ENCODE measurements at places on chromosomes 11 and 22.
A peak's percentile ranks its signal among the peaks of the same experiment; 100 is the strongest.

DNA sequence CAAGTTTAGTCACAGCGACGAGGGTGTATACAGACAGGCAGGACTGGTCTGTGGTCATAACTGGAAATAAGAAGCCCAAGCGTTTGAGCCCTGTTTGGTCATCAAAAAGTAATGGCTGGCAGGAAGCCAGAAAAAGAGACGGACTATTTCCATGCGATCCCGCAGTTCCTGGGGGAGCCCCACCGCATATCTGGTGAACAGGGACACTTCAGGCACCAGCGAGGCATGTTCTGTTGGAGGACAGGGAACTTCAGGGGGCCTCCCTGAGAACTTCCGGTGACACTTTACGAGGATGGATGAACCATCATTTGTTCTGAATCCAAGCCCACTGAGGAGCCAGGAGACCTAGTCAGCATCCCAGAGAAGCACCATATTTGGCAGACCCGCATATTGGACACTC is 29.7 kb upstream of the TRIM29 start:
- DNase-seq = no peak

GRCh38 chr22:32764330-32765131 is 37.0 kb upstream of the TIMP3 start:
- DNase-seq = no peak

DNA sequence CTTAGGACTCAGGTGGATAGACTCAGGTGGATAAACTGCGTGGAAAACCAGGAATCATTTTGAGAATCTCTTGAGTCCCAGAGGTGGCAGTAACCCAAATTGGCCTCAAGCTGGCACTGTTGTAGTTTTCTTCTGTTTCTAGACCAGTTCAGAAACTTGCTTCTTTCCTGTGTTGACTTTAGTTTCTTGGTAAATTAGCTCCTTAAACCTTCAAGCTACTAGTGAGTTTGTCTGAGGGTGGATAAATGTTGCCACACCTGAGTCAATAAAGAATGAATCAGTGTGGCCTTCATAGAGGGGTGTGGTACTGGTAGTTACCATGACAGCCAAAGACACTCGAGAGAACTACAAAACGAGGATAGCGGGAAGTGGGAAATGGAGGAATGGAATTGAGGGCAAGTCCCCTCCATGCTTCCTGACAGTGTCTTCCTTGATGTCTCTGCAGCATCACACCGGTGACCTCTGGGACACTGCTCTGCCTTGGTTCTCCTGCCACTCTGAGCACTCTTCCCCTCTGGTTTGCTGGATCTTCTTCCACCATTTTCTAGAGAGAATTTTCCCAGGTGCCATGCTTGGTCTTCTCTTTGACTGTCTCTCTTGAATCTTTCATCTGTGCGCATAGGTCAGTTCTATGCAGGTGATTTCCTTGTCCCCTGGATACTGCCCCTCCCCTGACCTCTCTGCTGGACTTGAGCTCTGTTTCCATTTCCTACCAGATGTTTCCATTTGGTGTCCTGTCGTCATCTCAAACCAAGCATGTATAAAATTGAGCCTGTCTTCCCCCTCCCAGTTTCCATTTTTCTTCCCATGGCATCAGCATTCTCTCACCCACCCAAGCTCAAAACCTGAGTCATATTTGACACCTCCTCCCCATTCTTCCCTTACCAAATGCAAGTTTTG is 7.2 kb downstream of the POLD4 start:
- DNase-seq = peak; percentile 77

DNA sequence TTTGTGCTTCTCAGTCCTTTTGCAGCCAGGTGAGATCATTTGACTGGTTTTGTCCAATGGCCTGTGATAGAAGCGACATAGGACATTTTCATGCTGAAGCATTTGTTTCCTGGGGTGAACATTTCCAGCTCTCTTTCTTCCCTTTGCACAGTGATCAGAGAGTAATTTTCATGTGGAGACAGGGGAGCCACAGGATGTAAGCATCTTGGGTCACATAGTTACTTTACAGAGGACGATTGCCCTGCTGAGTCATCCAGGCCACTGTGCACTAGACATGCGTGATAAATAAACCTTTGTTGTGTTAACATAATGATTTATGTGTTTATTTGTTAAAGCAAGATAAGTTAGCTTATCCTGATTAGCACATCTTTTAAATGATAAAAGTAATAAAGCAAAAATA is 263.5 kb upstream of the CCDC179 start:
- DNase-seq = no peak

GRCh38 chr11:14327116-14327515 is 31.9 kb downstream of the RRAS2 start:
- no peak for DNase-seq

- DNase-seq = no peak
Observed at GRCh38 chr11:65915821-65916251, 3.0 kb downstream of the C11orf68 start.

GRCh38 chr22:43867839-43868635 is 5.7 kb upstream of the SULT4A1 start:
- no peak for DNase-seq

- no peak for DNase-seq
Observed at GRCh38 chr11:11450744-11451362, 97.8 kb upstream of the CSNK2A3 start.

GRCh38 chr22:24436553-24436952 is 9.2 kb downstream of the ADORA2A start:
- DNase-seq = no peak

DNA sequence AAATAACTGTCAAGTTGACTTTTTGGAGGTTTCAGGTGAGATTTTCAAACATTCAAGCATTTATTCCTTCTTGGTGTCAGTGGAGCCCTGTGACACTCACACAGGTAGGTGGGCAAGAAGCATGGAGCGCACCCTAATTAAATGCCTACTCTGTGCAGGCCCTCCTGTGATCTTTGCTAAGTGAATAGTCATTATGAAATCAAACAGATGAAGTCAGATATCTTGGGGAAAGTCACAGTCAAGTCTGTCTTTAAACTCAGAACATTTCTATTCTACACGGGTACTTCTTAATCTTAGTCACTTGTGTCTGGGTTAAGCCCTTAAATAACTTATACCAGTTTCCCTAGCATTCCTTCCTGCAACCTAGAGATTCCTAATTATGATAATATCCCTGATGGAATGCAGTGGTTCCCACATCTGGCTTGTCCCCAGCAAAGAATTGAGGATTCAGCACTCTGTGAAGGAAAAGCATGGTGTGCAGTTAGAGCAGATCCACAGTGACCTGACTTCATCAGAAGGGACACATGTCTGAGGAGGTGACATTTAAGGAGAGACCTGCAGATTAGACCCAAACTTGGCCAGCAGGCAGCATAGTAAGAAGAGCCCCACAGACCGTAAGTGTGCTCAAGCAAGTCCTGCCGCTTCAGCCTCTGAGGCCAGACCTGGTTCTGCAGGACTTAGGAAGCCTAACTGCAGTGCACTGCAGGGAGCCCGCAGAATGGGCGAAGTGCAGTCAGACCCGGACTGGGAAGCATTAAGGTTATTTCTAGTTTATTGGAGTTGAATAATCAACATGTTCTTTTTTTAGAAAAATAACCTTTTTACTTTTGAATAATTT is 85.3 kb upstream of the GAL start:
- DNase-seq = no peak

- no peak for DNase-seq
Observed at GRCh38 chr22:42716649-42717127, 4.0 kb downstream of the A4GALT start.

GRCh38 chr11:4202749-4203148 is 108.2 kb downstream of the RRM1 start:
- DNase-seq = no peak

DNA sequence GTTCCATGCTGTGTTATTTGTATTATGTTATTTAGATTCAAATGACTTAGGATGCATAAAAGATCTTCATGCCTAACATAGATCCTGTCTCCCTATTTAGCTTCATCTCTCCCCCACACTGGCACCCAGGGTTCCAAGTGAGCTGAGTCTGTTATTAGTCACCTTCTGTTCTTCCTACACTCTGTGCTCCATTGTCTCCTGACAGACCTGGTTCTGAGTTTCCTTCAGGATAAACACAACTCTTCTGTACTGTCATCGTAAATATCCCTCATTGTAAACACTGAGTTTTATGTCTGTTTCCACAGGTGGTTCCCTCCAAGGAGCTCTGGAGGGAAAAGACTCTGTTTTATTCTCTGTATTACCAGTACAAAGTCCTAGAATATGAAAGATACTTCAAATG is 8.7 kb downstream of the MMP26 start:
- no peak for DNase-seq

GRCh38 chr11:60348116-60348515 is 21.1 kb downstream of the MS4A6E start:
- no peak for DNase-seq

GRCh38 chr11:43576320-43576802 is 104.2 kb upstream of the HSD17B12 start:
- DNase-seq = no peak

DNA sequence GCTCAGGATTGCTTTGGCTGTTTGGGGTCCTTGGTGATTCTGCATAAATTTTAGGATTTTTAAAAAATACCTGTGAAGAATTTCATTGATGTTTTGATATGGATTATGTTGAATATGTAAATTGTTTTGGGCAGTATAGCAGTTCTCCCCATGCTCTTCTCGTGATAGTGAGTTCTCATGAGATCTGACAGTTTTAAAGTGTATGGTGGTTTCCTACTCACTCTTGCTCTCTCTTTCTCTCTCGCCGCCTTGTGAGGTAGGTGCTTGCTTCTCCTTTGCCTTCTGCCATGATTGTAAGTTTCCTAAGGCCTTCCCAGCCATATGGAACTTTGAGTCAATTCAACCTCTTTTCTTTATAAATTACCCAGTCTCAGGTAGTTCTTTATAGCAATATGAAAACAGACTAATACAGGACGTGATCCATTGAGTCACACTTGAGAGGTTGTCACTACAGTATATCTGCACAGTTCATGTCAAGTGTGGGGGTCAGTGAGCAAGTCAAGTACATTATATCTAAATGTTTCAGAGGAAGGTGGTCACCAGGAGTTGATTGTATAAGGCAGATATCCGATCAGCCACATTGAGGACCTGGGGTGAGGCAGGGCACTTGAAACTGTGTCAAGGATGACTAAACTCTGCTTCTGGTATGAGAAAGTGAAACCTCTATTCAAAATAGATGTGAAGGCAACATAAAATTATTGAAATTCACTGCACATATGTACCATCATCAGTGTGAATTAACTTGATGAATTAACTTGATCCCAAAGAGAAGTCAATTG is 70.7 kb upstream of the CCDC179 start:
- DNase-seq = no peak

DNA sequence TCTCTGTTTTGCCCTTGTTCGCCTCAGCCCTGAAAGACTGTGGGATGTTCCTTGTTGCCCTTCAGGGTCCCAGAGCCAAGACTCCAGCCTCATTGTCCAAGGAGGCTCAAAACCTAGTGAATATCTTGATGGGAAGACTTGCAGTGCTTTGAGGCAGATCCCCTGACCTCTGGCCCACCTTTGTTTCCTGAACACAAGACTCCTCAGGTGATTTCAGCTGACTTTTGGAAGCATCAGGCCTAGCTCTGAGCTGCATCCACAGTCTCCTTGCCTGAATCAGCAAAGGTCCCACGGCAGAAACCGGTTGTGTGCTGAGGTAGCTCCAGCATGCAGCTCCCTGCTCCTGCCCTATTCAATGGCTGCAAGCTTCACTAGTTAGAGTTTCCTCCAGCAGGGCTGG is 159.3 kb upstream of the B3GAT1 start:
- no peak for DNase-seq

DNA sequence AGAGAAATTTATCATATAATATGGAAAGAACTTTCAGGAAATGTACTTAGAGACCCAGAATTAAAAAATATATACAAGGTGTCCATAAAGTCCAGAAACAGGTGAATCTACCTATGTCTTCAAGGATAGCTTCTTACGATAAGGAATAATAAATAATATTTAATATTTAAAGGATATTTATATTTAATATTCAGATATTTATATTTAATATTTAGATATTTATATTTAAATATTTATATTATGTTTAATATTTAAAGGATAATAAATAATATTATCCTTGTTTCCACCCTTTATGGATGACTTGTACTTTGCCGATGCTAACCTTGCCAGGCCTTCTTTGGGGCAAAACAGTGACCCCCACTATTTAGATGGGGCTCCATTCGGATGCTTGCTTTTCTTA is 169.5 kb upstream of the CADM1 start:
- DNase-seq = no peak

DNA sequence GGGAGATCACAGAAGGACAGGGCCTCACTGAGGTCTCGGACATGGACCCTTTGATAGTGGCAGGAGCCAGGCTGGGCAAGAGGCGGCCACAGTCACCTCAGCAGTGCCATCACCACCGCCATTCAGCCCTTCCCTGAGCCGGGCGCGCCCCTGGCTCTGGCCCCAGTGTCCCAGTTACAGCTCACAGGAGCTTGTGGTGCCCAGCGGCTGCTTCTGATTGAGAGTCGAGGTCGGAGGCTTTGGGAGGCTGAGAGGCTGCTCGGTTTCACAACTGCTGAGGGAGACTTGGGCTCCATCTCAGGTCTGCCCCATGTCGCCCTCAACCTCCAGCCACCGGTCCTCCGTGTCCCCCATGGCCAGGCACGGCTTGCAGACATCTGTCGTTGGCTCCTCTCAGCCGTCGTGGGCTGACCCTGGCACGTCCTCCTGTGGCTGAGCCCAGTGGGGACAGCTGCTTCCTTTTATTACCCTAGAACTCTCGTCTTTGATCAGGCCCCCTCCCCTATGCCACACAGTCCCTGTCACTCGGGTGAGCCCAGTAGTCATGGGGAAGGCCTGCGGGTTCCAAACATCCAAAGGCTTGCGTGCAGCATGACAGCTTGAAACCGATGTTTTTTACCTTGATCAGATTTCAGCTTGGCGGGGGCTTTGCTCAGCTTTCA is 28.4 kb upstream of the PPP6R3 start:
- DNase-seq = no peak

- DNase-seq = no peak
Observed at GRCh38 chr11:19436932-19437331, 196.2 kb upstream of the E2F8 start.
